KBM-7 (cell line): ENCODE measurements at places on chromosomes 3 and 15.

- DNase-seq: no peak
Observed at GRCh38 chr15:81885135-81885534, 160.7 kb downstream of the MEX3B start.

DNA sequence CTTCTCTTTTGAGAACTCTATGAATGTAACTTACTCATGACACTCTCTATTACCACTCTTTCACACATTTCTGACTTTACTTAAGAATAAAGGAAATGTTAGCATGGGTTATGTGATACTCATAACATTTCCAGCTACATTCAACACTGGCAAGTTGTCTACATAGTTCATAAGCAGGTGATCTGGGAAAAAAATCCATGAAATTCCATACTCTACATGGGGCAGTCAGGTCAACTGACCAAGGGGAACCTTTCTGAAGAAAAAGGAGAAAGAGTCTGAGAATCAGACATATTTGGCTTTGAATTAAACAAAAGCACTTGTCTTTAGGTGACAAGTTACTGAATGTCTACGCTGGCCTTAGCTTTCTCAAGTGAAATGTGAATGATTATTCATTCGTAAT lies 329.1 kb upstream of the ROBO1 start:
- no peak for DNase-seq

- no peak for DNase-seq
Observed at GRCh38 chr3:159660901-159661300, 327.7 kb upstream of the IL12A start.

- no peak for DNase-seq
Observed at GRCh38 chr3:116084999-116085791, 360.1 kb downstream of the LSAMP start.

DNA sequence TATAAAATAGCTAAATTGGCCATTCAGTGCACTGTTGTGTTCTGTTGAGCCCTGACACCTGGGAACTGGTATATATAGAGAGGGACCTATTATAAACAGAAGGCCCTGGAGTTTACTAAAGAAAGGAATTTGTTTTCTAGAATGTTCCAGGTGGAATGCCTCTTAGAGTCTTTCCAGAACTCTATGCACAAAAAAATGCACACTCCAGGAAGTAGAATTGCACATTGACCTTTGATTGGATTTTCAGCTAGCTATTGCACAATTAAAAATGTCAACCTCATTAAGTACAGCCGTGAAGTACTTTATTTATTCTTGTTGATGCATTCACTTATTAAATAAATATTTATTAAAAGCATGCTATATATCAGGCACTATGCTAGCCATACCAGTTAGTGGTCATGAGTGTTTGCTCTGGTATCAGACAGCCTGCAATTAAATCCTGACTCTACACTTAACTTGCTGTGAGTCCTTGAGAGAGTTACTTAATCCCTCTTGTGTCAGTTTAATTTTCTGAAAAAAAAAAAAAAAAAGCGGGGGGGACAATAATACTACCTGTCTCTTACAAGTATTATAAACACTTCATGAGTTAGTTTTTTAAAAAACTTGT lies 40.8 kb downstream of the NDUFB4 start:
- DNase-seq: no peak

DNA sequence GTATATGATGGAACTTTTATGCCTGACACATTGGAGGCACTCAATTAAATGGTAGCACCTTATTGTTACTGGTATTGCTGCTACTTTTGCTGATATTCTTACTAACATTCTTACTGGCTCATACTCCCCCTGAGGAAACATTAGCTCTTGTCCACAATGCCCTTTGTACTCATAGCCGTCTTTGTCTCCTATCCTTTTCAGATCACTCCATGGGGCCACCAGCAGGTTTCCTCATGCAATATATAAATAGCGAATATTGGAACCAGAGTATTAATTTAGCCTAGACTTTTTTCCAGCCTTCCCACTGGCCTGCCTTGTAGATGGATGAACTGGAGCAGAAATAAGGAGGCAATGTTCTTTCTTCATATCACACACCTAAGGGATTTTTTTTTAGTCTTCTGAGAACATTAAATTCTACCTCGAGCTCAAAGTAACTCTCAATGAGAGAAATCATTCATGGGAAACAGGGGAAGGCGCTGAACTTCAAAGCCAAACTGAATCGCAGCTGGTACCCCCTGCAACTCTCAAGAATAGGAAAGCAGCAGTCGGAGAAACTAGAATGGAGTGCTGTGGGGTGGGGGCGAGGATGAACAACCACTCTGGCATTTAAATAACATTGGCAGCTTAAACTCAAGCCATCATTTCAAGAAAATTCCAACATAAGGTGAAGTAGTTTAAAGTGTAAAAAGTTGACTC lies 300.3 kb downstream of the TAFA4 start:
- no peak for DNase-seq
